ENCODE measurements at places on chromosomes 3 and 15.

GRCh38 chr15:77804210-77804609 lies 171.5 kb upstream of the LINGO1 start:
- no peak for DNase-seq

DNA sequence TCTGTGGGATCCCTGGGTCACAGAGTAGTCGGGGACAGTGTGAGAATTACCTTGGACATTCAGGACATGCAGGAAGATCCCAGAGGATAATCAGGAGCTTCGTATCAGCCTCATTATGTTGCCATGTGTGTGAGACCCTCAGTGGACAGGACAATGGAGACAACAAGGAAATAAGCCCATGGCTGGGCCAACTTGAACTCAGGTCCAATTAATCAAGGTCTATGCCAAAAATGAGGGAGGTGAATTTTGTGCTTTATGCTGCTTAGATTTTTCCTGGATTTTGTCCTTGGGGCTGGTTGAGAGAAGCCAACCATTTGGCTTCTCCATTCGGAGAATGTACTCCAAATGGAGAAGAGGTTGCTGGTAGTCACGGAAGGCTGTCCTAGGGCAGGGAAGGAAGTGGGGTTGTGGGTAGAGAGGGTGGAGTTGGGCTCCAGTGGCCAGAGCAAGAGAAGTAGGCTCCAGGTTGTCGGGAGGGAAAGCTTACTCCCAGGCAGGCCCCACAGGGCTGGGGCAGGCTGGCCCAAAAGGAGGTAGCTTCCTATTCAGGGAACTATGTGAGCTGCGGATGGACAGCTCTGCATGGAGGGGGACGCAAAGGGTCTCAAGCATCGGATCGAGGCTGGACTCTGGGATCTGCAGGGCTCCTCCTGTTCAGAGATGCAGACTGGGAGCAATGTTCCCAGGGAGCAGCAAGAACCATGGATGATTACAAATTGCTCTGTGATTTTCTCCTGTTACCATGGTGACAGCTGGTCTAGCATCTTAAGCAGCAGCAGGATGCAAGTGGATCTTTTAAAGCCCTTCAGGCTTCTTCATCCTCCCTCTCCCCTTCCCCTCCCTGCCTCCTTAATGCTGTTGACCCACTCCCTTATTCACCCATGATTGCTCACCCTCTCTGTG lies 91.1 kb downstream of the WNT7A start:
- DNase-seq: no peak

GRCh38 chr3:1462856-1463450 lies 370.1 kb downstream of the CNTN6 start:
- no peak for DNase-seq

DNA sequence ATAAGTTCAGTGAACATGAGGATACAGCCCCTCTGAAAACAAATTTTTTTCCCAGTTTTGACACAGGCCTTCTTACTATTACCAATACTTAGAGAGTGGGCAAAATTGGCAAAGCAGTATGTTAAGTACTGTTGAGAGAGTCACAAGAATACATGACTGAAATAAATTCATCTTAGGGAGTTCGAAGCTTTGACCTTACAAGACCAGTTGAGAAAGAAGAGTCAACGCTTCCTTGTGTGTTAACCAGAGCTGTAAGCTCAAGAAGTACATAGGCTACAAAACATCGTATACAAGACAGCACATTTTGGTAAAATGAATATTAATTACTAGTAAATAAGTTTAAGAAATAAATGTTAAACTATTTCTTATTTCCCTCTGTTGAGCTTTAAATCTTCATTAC lies 164.4 kb upstream of the RORA start:
- DNase-seq: no peak

DNA sequence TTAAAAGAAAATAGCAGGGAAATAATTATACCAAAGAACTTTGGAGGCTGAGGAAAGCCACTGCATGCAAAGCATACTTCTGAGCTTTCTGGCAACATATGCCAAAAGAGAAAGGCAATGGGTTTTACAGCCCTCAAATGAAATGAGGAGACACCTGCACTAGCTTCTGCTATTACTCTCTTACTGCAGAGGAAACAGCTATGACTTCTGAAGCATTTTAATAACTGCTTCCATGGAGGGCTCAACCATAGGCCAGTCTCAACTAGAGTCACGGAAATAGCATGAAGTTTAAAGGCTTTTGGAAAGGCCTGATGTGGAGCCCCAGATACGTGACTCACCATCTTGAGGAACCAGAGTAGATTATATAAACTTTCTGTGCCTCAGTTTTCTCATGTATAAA lies 114.8 kb downstream of the OXNAD1 start:
- no peak for DNase-seq

GRCh38 chr3:110101361-110101760 lies 764.0 kb upstream of the DPPA4 start:
- DNase-seq: no peak

DNA sequence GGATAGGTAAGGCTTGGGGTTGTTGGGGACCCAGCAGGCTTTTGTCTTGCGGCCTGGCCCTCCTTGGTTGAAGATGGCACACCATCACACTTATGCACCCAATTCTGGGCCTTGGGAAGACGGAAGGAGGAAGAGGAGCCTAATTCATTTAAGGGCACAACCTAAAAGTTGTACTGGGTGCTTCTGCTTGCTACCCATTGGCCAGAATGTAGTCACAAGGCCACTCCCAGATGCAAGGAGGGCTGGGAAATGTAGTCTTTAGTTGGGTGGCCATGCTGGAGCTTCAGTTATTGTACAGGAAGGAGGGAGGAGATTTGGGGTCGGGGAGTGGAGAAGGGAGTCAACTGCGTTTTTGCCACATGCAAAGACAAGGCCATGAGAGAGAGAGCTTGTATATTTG lies 109.2 kb downstream of the TMEM266 start:
- no peak for DNase-seq

DNA sequence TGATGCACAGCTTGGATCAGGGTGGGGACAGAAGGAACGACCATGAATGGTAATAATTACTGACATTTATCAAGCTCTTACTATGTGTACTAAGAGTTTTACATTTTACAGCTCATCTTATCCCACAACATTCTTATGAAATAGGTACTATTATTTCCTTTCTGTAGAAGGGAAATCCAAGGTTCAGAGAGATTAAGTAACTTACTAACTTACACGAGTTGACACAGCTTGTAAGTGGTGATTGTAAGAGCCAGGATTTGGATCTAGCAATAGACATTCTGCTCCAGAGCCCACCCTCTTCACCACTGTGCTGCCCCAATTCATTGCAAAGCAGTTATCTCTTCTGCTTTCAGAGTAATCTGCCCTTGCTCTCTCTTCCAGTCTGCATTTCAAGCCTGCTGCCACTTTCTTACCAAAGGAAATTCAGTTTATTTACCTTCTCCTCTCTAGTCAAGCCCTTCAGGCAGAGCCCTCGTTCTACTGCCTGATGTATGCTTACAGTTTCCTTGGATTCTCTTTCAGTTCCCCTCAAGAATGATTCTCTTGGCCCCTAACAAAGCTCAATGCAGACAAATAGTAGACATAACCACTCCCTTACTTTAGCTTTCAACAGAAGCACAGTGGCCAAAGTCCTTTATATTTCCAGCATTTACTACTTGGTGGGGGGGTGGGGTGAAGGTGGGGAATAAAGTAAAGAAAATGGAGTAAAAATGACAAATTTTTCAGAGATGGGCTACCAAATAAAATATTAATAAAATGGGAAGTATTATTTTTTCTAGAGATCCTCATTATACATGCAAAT lies 65.8 kb downstream of the ATP8B4 start:
- no peak for DNase-seq

Data from esophagus squamous epithelium (tissue), 5 donors.